ENCODE measurements at places on chromosomes 1 and 21. TPM values are rescaled to one million over a fixed set of nuclear protein-coding genes. Genes with fewer than 3 reads are reported as not detected.

Gene SLC9C2
- total RNA-seq: not detected

Gene GJA9
- total RNA-seq: not detected

Gene PDPN
- total RNA-seq: 8.5 TPM

Gene NPR1
- total RNA-seq: 31.8 TPM

Gene SERPINC1
- not detected for total RNA-seq

Gene SLC19A2
- 41.0 TPM for total RNA-seq

Gene STIL
- total RNA-seq: 2.5 TPM

Gene TYW3
- 22.6 TPM for total RNA-seq

Gene F13B
- not detected for total RNA-seq

GRCh38 chr1:214122110-214122509 is 134.3 kb downstream of the PROX1 start:
- no peak for DNase-seq

GRCh38 chr1:116429821-116430374 is 56.9 kb downstream of the ATP1A1 start:
- no peak for DNase-seq

DNA sequence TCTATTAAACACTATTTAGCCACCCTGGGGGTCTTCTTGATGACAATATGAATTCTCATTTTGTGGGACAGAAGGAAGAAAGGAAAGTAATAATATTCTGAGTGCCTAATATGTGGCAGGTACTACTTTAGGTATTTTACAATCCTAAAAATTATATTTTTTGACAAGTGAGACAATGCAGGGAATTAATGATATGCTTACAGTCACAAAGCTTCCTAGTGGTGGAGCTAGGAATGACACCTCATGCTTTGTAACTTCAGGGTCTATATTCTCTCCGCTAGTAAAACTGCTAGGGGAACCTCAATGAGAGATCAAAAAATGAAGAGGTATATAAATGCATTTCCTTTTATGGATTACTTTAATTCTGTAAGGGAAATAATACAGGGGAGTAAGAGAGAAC is 44.3 kb downstream of the TPR start:
- no peak for DNase-seq

- no peak for DNase-seq
Observed at GRCh38 chr1:63975481-63975880, 201.7 kb downstream of the ROR1 start.

DNA sequence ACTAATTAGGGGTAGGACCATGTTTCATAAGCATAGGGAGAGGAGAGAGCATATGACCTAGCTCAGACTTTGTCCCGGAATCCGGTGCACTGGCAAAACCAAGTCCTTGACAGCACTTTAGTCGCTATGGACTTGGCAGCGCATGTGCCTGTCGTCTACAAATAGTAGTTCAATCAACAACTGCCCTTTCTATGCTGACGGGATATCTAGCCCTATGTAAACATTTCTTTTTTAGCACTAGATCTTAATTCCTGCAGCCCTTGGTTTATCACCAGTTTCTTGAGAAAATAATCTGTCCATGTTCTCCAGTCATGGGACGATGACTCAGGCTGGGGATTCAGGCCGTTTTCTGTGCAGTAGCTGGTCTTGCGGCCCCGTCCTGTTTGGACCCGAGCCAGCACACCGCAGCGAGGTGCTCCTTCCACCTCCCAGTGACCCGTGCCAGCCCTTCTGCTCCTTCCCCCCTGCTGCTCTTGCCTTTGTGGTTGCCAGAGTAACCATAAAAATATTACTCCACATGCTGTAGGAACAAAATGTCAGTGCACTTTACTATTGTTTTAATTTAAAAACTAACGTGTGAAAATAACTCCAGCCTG is 8.6 kb upstream of the MT1HL1 start:
- peak; percentile 94 for DNase-seq

DNA sequence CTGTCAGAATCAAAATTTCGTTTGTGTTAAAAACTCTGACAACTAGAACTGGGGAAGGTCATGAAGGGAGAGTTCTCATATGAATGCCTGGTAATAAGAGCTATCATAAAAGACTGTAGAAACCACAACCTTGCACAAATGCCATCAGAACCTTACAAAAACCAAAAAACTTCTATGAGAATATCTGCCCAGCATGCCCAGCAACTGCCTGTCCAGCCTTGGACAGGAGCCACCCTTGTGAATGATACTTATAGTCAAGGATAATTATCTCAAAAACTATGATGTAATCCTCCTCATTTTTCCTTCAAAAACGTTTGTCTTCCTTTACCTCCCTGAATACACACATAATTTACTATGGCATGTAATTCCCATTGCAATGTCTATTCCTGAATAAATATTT is 53.4 kb upstream of the C1orf185 start:
- DNase-seq: no peak

GRCh38 chr1:178530037-178530402 is 17.1 kb downstream of the TEX35 start:
- DNase-seq: no peak

- no peak for DNase-seq
Observed at GRCh38 chr1:91604632-91605031, 104.0 kb downstream of the CDC7 start.

DNA sequence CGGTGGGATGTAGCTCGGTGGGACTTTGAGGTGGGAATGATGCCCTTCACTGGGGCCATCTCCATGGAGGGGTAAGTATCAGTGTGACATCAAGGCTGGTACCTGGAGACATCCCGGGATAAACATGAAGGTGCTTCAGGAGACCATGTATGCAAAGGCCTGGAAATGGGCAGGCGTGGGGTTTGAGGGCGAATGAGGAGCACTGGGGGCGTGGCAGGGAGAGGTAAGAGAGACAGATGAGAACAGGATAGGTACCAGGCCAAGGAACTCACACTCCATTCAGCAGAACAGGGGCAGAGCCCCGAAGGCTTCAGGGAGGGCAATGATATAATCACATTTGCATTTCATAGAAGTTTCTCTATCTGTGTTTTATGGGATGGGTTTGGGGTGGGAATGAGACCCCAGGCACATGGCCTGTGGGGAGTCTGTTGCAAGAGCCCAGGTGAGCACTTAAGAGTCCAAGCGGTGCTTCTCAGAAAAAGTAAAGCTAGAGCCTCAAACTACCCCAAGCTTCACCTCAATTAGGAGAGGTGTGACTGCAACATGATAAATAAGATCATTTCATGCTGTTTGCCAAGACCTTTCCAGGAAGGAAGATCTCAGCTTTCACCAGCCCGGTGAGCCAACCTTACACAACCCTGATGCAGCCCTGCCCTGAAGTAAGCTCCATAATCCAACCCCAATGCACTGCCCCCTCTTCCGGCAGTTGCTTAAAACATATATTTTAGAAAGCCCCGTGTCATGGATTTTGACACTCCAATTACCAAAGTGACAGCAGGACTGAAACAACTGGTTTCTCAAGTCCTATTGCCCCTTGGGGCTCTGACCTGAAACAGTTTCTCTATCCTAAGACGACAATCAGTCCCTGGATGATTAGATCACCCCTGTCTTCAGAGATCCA is 7.4 kb downstream of the S100A9 start:
- DNase-seq: no peak

DNA sequence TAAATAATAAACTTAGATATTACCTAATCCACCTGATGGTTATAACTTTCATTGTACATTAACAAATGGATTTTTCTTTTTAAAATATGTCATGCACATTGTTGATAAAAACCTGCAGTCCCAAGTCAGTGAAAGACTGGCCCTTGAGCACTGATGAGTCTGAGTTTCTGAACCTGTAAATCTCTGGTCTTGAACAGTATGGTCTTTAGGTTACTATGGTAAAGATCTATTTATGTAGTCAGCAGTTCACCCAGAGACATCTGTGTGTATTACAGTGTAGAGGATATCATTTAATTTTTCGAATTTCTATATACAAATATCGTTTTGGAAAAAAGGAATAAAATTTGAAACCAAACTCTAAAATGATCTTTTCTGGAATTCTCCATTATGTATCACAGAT is 30.4 kb upstream of the SCYL3 start:
- no peak for DNase-seq

- no peak for DNase-seq
Observed at GRCh38 chr1:167198518-167199133, 22.1 kb upstream of the POU2F1 start.

- no peak for DNase-seq
Observed at GRCh38 chr1:87766737-87767136, 438.1 kb downstream of the LMO4 start.

DNA sequence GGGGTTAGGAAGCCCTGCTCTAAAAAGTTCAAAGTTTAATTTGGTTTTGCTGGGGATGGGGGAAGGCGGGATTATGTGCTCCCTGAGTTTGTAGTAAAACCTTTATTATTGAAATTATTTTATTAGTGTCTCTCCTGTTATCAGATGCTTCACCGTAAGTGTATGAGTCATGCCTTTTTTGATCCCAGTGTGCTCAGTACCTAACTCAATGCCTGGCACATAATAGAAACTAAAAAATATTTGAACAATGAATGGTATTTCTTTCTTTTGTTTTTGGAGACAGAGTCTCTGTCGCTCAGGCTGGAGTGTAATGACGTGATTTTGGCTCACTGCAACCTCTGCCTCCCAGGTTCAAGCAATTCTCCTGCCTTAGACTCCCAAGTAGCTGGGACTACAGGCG is 6.4 kb downstream of the SNRPE start:
- no peak for DNase-seq

DNA sequence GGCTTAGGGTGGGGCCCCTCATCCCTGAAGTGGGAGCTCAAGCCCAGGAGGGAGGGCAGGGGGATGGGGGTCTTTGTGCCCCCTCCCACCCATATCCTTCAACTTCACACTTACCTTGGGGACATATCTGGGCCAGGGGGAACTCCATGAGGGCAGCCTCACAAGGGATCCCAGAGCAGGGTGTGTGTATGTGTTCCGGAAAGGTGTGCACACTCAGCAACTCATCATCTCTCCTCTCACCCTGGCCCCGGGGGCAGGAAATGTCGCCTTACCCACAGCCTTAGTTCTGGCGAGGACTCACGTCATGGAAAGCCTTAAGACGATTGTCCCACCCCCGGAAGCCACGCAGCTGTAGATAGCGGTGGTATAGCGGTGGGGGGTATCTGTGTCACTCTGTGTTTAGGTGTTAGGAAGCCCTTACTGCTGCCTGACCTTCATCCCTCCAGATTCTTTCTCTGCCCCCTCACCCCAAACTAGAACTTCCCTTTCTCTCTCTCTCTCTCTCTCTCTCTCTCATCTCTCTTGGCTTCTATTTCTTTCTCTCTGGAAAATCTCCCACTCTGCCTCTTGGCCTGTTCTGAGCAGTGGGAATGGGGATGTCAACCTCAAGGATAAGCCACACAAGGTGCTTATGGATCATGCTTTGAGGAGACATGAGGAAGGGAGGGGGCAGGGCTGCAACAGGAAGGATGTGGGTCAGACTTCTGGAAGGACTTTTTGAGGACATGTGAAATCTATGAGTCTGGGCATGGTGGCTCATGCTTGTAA is at the start of gene SH2D2A:
TSS of gene SH2D2A (minus strand) at position 288 of the 768 bp plus-strand sequence. CDS start at position 148, 140 bp downstream.
- DNase-seq: peak; percentile 45

- no peak for DNase-seq
Observed at GRCh38 chr1:48679859-48680258, 96.8 kb downstream of the BEND5 start.

DNA sequence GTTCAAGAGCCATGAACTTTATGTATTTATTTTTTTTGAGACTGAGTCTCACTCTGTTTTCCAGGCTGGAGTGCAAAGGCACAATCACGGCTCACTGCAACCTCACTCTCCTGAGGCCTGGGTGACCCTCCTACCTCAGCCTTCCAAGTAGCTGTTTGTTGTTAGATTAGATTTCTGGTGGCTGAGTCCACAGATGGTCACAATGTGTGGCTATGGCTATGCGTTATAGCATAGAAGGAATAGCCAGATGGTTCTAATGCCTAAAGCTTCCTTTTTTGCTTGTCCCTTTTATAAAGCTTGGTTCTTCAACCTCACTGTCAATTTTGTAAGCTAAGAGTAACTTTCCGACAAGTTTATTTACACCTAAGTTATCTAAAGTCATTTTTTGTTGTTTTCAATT is 62.3 kb upstream of the FMN2 start:
- no peak for DNase-seq

- DNase-seq: no peak
Observed at GRCh38 chr1:28115267-28115666, 26.9 kb upstream of the EYA3 start.

- no peak for DNase-seq
Observed at GRCh38 chr1:197173571-197174507, 27.4 kb upstream of the ASPM start.

- DNase-seq: no peak
Observed at GRCh38 chr1:202568410-202568809, 141.8 kb downstream of the SYT2 start.

DNA sequence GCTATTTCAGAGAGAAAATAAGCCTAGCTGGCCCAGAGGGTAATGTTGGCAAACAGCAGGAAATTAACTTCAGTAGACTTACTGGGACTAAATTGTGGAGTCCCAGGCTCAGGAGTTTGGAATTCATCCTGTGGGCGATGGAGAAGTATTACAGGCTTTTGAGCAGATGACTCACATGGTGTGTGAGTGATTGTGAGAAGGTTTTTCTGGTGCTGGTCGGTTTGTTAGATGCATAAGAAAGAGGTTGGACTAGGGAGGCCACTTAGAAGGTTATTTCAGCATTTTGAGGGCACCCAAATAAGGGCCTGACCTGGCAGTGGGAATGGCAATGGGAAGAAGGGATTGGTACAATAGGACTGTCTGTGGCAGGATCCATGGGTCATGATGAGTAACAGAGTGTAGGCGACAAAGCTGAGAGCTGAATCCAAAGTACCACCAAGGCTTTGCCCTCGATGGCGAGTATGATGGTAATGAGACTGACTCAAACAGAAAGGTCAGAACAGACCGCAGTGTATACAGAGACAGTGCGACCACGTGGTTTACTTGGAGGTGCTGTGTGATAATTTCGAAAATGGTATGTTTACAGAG is 69.2 kb upstream of the KIF26B start:
- DNase-seq: no peak

DNA sequence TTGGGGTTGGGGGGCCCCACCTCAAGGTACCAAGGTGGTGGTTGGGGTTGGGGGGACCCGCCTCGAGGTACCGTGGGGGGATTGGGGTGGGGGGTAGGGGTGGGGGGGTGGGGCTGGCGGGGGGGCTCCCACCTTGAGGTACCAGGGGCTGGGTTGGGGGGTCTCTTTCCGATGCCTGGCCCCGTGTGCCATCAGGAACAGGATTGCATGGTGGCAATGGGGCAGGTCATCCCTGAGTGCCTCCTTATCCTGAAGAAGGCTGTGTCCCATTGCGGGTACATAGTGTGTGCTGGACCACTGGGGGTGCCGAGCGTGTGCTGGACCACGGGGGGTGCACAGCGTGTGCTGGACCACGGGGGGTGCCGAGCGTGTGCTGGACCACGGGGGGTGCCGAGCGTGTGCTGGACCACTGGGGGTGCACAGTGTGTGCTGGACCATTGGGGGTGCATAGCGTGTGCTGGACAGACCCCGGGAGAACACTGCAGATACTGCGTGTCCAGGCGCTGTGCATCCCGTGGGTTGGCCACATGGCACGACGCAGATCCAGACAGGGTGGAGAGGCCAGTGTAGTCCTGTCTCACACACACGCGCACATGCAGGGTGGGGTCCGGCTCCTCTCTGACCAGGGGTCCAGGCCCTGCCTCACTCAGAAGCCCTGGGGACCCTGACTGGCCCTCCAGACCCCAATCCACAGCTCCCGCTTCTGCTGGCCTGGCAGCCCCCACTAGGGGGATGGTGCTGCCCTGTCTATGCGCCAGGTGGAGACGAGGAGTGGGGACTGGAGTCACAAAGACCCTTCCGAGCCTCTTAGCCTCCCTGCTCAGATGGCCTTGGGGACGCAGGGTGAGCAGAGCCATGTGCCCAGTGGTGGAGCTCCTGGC is 4.2 kb downstream of the SCNN1D start:
- no peak for DNase-seq

Data from thyroid gland (tissue), 4 donors.